ENCODE measurements at places on chromosomes 3 and 15. TPM values are rescaled to one million over a fixed set of nuclear protein-coding genes. Genes with fewer than 3 reads are reported as not detected.

The TRAIP gene
- polyA plus RNA-seq, result 9.2 TPM

The KCNMB2 gene
- polyA plus RNA-seq, result not detected

The AHSG gene
- not detected for polyA plus RNA-seq

The SLC51B gene
- polyA plus RNA-seq, result not detected

The PRR20G gene
- not detected for polyA plus RNA-seq

The UROC1 gene
- polyA plus RNA-seq, result not detected

Measured in IMR-90 (cell line).